ENCODE measurements at places on chromosomes 2 and 18.

- no peak for DNase-seq
Measured at GRCh38 chr2:99470957-99471356, 18.9 kb downstream of the REV1 start.

DNA sequence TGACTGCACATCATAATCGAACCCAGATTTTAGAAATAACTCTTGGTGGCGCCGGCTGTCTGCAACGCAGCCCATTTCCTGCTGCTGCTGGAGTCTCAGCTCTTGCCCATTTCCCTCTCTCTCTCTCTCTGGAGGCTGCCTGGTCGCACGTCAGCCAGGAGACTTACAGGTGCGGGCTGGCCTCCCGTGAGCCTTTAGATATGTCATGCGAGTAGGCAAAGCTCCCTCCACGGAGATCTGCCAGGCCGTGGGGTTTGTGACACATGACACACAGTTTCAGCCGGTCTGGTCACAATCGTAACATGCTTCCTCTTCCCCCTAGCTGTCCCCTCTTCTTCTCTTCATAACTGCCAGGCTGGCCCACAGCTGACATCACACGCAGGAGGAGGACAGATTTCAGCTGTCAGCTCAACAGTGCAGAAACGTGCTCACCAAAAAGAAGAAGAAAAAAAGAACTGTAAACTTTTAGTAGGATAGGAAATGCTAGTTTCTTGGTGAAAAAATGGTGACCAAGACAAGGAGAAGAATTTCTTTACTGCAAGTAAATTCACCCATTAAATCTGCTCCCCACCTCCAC is 489.3 kb downstream of the ZNF516 start:
- no peak for DNase-seq

GRCh38 chr18:45109706-45110105 is 429.0 kb downstream of the SETBP1 start:
- DNase-seq: no peak

- no peak for DNase-seq
Measured at GRCh38 chr2:100321866-100322820, at the start of gene LONRF2. LONRF2 (minus strand) TSS chr2:100322501; CDS start chr2:100322093, 408 bp downstream.

DNA sequence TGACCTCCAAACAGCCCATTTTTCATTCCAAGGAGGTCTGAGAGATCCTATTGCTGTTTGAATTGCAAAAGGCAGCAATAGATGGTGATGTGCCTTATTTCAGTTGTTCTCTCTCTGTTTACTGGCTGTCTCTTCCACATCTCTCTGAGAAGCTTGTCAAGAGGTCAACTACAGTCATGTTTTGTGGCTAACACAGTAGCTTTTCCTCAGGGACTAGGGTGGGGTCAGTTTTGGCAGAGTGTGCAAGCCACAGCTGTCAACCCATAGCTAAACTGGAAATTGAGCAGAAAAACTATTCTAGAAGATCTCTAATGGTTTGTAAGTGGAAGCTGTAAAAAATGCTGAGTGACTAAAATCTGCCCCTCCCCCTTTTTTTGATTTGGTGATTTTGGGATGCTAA is 67.1 kb downstream of the DIS3L2 start:
- peak; percentile 23 for DNase-seq

DNA sequence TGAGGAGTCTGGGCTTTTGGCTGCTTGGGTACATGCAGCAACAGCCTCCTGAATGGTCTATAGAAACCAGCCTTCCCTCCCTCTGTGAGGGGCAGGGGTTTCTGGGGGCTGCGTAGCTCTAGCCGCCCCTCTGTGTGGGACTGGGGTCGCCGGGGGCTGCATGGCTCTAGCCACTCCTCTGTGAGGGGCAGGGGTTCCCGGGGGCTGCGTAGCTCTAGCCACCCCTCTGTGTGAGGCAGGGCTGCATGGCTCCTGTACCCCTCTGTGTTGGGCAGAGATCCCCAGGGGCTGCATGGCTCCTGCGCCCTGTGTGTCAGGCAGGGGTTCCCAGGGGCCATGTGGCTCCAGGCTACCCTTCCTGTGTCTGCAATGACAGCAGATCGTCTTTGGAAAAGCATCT is 17.6 kb downstream of the HS6ST1 start:
- no peak for DNase-seq

- no peak for DNase-seq
Measured at GRCh38 chr2:176002688-176003210, 682 bp upstream of the LNPK start.

GRCh38 chr2:10407432-10407831 is 40.7 kb downstream of the ODC1 start:
- no peak for DNase-seq

DNA sequence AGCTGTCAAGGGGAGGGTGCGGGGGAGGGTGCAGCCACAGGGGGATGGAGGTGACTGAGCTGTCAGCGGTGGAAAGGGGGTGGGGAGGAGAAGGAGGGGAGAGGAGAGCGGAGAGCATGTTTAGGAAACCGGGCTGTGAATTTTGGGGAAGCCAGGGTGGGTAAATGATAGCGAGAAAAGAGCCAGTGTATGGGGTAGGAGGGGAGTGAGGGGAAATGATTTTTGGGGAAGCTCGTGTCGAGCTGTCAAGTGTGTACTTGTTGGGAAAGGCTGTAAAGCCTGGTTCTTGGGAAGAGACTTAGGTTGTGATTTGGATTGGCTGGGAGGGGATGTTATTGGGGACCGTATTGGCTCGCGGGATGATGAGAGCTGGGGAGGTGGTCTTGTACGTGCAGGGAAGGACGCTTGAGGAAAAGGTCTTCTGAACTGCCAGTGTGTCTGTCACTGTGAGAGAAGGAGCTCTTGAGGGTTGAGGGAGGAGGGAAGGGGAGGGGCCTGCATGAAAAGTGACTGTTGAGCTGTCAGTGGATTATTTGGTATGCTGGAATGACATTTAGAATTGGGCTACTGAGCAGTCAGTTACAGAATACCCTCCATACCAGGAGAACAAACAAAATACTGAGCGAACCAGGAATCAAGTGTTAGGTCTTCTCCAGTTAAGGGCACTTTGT is 1.0 kb downstream of the UBR3 start:
- no peak for DNase-seq

- DNase-seq: no peak
Measured at GRCh38 chr2:198762441-198762840, 695.3 kb downstream of the SATB2 start.

GRCh38 chr2:101698844-101699754 is 1.6 kb downstream of the MAP4K4 start:
- no peak for DNase-seq

GRCh38 chr2:151766437-151767153 is 32.3 kb upstream of the NEB start:
- no peak for DNase-seq

DNA sequence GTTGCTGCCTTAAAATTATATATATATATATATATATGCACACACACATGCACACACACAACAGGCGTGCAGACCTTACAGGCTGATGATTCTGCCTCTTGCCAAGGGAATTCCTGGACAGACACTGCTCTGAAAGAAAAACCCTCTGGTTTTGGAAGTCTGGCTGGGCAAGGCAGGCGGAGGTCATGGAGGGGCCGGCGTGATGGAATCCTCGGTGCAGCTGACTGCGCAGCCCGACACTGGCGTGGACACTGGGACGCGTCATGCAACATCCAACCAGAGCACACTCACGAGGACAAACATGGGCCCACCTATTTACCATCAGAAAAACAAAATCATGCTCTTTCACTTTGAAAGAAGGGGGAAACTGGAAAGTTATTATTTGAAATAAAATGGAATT is 235.3 kb downstream of the ZNF516 start:
- DNase-seq: no peak

DNA sequence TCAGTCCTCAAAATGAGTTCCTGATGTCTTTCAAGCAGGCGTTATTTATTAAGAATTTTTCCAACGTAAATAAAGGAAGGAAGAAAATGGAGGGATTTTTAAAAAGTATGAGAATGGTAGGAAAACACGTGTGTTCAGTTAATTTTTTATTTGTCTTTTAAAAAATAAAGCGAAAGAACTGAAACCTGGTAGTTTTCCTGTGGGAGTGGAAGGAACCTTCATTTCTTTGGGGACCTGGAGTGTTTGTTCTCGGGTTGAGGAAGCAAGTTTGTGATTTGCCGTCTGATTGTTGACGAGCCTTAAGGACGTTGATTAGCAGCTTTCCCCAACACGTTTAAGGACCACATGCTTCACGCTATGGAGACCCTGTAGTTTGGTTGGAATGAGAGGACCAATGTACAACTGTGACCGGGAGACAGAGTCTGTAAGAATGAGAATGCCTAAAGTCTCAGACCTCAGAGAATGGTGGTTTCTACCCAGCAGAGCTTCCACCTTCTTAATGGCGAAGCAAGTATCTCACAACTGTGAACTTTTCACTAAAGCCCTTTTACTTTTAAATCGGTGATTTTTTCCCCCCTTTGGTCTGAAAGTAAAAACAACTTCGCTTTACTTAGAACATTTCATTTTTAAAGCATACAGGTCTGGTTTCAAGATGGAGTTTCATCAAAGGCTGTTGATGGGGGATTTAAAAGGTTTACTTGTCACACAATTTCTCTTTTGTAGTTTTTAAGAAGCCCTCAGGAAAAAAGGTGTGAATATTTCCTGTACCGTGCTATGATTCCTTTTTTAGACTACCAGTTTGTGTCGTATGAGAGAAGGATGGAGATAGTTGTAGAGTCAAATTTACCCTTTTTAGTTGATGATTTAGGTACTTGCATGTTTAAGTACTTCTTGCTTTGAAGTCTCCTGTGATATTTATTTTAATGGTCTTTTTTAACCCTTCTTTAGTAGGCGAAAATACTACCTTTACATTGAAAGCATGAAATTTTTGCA is 1.4 kb downstream of the TTC39C start:
- DNase-seq: no peak

DNA sequence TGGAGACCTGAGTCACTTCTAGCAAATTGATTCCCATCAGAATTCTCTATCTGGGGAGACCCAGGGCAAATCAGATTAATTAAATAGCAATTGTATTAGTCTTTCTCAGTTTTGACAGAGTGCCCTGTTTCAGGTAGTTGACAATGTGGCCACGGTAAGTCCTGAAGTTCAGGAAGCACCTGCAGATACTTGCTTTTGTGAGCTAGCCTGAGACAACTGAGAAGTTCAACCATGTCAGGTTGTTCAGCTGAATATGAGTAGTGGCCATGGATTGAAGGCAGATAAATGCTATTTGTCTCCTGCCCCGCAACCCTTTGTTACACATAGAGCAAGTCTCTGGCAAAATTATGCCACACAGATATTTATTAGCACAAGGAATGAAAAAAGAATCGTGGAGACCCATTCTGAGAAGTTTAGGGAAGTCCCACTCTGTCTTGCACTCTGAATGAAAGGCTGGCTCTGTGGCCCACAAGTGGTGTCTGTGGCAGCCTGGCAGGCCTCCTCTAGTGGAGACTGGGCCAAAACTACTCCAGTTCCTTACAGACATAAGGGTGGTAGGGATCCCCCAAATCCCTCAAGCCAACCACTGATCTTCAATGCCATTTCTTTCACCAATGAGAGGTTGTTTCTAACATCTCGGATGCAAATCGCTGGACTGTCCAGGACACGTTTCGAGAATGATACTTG is 61.3 kb downstream of the POU3F3 start:
- no peak for DNase-seq

- DNase-seq: no peak
Measured at GRCh38 chr2:13745330-13745729, 887.2 kb upstream of the LRATD1 start.

GRCh38 chr2:29114586-29114945 is 649 bp upstream of the CLIP4 start:
- DNase-seq: no peak

- DNase-seq: no peak
Measured at GRCh38 chr18:79626905-79627749, 52.5 kb upstream of the CTDP1 start.

- no peak for DNase-seq
Measured at GRCh38 chr2:204473224-204473623, 72.1 kb upstream of the PARD3B start.

- DNase-seq: no peak
Measured at GRCh38 chr18:39215920-39216319, 1650.3 kb upstream of the CELF4 start.

DNA sequence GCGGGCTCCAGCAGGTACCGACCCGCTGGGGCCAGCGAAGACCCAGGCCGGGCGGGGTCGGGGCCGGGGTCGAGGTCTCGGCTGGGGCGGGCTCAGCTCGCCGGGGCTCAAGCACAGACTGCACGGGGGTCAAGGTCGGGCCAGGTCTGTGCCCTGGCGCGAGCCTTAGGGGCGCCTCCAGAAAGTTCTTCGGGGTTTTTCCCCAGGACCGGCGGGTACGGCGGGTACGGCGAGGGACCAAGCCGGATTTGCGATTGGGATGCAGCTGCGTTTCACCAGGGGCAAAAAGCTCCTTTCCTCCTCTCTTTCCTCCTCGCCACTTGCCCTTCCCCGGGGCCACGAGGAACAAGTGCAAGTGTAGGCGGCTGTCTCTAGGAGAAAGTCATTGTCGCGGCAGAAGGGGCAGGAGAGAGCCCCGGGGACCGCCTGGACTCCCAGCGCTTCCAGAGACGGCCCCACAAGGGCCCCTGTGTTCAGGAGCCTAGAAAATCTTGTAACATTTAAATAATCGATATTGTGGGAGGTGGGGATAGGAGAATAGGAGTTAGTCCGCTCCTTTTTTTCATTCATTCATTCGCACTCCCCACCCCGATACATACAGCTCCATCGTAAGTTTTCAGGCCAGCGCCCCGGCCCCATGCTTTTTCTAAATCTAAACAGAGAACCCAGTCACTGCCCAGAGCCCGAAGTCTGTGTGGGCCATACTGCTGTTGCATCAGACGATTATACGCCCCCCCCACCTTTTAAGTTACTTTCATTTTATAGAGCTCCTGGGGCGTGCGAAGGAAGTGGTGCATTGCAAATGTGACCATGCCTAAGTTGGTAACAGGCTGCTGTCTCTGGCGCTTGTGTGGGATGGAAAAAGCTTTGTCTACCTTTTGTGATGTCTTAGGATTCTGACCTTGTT is 679 bp downstream of the PMAIP1 start:
- no peak for DNase-seq

GRCh38 chr2:109054865-109055264 is 65.8 kb upstream of the EDAR start:
- no peak for DNase-seq

DNA sequence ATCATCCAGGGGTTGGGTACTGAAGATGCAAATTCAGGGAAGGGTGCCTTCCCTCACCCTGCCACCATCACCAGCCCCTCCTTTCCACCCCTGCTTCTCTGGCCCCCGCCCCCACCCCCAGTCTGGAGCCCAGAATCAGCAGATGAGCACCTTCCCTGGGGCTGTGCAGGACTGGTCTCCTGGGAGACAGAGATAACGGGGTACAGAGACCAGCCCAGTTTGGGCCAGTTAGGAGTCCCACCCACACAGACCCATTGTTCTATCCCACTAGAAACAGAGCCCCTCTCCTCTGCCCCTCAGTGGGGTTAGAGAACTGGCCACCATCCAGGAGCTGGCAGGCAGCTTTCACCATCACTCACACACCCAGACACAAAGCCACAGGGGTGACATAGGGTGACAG is 4.5 kb upstream of the CRYBA2 start:
- DNase-seq: no peak

DNA sequence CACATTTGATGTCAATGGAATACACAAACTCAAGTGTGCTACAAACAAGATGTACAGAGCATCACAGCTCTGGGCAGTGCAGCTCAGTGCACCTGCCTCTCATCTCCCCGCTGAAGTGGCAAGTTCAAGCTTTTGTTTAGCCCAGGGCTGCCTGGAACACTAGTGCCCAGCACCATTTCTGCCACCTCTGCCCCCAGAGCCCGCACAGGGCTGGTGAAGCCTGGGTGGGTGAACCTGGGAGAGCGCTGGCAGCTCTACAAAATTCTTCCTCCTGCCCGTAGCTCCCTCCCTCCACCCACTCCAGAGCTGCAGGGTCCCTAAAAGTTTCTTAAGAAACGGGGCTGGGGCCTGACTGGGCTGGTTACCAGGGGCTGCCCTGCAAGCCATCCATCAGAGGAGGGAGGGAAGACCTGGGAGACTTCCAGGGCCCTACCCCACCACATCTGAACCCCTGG is 1.5 kb downstream of the HES6 start:
- DNase-seq: no peak

All from GM04503 (cell line).